Keratinocyte (primary cell): ENCODE measurements at places on chromosomes 5 and 9. TPM values are rescaled to one million over a fixed set of nuclear protein-coding genes. Genes with fewer than 3 reads are reported as not detected.

- DNase-seq = no peak
Measured at GRCh38 chr5:119397518-119398380, 41.9 kb downstream of the TNFAIP8 start.

GRCh38 chr9:137354153-137354844 is 52.2 kb upstream of the NRARP start:
- DNase-seq = no peak

- DNase-seq = no peak
Measured at GRCh38 chr5:140588311-140589070, 23.9 kb downstream of the SLC35A4 start.

Gene WHRN
- 1.2 to 2.2 TPM (median 1.5 TPM) in 3 replicates for polyA plus RNA-seq

DNA sequence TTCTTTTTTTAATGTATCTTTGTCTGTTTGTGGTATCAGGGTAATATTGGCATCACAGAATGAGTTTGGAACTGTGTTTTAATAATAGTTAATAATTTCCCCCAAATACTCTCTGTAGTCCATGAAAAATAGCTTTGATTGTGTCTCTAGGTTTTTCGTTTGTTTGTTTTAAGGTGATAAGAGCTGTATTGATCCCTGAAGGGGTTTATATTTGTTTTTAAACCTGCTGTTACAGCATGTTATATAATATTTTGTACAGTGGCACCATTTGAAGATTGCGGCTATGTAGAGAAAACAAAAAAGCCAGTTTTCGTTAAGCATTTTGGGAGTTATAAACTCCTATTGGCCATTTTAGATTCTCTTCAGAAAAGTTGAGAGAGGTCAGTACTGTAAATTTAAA is 15.7 kb downstream of the PAM start:
- no peak for DNase-seq

Gene SPINK4
- 0.85 TPM in 1 of 3 replicates, not detected in the others for polyA plus RNA-seq

Gene SGCD
- polyA plus RNA-seq = not detected in 3 replicates

DNA sequence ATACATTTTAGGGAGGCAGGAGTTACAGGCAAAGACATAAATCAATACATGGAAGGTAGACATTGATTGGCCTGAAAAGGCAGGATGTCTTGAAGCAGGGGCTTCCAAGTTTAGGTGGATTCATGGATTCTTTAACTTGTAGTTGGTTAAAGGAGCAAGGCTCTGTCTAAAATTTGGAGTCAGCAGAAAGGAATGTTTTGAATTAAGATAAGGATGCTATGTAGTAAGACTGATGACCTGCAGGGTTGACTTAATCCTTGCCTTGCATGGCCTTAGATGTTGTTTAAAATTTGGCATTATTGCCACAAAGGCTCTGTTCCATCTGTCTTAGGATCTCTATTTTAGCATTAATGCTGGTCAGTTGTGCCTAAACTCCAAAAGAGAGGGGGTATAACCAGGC is 171.3 kb downstream of the C5orf15 start:
- DNase-seq = no peak

GRCh38 chr5:2587189-2588031 is 164.1 kb downstream of the IRX2 start:
- no peak for DNase-seq

Gene IRGM
- polyA plus RNA-seq = 0.07 TPM in 1 of 3 replicates, not detected in the others

Gene KCNV2
- not detected in 3 replicates for polyA plus RNA-seq

- DNase-seq = no peak
Measured at GRCh38 chr5:131260895-131261294, 3.0 kb upstream of the CDC42SE2 start.

- DNase-seq = no peak
Measured at GRCh38 chr9:76703270-76703669, 61.0 kb upstream of the PCA3 start.

Gene ASTN2
- polyA plus RNA-seq = 0.31 to 0.48 TPM (median 0.42 TPM) in 3 replicates

DNA sequence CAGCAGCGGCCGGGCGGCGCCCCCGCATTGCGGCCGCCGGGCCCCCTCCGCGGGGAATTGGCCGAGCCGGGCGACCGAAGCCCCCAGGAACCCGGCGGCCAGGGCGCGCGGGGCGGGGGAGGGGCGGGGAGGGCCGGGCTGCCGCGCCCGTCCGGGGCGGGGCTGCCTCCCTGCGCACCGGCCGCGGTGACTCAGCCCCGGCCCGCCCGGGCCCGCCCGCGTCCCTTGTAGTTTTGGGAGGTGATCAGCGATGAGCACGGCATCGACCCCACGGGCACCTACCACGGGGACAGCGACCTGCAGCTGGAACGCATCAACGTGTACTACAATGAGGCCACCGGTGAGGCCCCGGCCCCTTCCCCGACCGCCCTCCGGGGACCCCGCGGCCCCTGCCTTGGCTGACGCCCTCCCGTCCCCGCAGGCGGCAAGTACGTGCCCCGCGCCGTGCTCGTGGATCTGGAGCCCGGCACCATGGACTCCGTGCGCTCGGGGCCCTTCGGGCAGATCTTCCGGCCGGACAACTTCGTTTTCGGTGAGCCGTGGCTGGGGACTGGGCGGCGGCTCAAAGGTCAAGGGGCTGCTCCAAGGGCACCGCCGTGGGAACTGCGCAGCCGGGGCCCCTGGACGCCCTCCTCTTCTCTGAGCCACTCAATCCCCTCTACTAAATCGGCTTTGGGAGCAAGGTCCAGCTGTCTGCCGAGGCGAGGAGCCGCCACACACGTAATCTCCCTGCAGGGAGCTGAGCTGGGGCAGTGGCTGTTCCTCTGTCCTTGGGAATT is 592 bp downstream of the TUBB4B start:
- no peak for DNase-seq

- DNase-seq = no peak
Measured at GRCh38 chr9:126618190-126618584, 4.5 kb downstream of the LMX1B start.

Gene FAT2
- 35.0 to 58.0 TPM (median 51.5 TPM) in 3 replicates for polyA plus RNA-seq

DNA sequence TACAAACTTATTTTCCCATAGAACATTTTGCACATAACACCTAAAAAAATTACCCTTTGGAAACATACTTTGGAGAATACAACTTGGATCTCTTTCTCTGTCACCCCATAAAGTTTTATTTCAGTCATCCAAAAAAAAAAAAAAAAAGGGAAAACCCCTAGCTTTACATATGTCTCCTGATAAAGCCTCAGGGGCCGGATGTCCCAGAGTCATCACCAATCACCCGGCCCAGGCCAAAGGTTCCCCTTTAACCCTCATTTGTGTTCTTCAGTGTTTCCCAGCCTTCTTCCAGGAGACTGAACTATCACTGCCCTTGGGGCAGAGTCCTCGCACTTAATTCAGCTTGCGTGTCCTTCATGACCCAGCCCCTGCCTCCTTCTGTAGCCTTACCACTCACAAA is 28.8 kb downstream of the ANXA6 start:
- no peak for DNase-seq

DNA sequence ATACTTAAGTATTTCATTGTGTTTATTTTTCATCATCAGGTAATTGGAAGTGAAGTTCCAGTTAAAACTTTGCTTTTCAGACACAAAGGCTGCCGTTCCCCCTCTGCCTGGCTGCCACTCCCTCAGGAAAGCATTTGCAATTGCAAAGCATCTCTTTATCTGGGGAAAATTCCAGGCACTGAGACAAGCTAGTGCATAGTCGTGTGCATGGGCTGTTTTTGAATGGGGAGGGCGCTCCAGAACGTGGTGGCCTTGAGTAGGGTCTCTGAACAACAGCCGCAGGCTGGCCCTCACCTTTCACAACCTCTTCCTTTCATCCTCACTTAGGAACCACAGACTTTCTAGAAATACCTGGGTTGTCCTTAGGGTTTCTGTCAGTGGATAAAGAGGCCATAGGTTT is 285.1 kb upstream of the ADAMTS16 start:
- no peak for DNase-seq

- DNase-seq = no peak
Measured at GRCh38 chr5:67240846-67241245, 44.2 kb upstream of the CD180 start.

DNA sequence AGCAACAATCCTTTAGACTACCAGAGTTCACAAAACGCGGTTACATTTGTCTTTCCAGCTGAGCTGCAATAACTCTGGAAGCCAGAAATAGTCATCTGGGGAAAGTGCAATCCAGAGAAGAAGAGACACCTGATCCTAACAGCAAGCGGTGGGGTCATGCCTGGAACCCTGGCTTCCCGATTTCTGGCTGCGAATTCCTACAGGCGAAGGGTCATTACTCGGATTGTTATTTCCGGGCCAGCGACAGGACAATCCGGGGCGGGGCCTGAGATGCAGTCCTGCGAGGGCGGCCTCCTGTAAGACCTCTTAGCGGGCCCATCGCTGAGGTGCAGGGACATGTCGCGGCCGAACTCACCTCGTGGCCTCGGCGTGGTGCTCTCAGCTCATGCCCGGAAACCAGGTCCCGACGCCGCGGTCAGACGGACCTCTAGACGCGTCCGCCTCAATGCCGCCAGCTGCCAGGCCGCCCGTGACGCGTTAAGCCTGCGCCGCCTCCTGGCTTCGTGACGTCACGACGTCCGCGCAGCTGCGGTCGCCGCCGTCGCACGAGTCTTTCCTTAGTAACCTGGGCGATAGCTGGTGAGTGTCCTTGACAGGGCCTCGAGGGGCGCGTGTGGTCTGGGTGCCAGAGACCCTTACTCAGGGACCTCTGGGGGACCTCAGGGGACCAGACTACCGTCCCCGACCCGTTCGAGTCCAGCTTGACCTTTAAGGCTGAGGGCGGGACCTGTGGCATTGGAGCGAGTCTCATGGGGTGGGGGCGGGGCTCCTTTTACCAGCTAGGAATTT is at the start of the genes MRRF and RBM18:
TSS of gene MRRF (plus strand) at position 523 of the 789 bp plus-strand sequence. CDS start 6,010 bp downstream, outside the sequence.
TSS of gene RBM18 (minus strand) at position 481 of the 789 bp plus-strand sequence. CDS start 3,348 bp downstream, outside the sequence.
- DNase-seq = peak; percentile 35

DNA sequence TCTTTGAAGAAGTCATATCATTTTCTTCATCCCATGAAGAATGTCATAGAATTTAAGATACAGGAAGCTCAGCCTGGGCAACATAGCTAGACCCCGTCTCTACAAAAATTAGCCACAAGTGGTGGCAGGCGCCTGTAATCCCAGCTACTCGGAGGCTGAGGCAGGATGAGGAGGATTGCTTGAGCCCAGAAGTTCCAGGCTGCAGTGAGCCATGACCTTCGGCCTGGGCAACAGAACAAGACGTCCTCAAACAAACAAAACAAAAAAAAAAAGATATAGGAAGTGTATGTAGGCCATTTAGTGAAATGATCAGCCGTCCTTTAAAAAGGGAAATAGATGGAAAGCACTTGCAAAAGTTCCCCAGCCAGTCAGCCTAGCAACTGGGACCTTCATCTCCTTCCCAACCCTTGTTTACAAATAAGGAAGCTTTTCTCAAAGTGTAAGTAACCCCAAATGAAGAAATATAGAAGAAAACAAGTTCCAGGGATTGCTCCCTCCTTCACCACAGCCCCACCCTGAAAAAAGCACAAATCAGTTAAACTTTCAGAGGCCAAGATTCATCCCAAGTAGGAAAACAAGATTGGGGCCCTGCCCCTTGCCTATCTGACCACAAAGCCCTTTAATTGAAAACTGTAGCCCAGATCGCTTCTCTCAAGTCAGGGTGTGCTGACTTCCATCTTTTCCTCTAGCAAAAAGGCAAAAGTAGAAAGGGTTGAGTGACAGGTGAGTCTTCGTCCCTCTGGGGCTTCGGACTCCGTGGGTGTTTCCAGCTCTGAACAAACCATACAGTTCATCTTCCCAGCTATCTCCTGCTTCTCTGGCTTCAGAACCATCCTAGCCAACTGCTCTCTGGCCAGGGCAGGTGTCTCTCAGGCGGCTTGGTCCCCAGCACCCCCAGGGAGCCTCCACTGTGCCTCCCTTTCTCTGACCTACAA is 1.2 kb downstream of the SLC31A2 start:
- no peak for DNase-seq

DNA sequence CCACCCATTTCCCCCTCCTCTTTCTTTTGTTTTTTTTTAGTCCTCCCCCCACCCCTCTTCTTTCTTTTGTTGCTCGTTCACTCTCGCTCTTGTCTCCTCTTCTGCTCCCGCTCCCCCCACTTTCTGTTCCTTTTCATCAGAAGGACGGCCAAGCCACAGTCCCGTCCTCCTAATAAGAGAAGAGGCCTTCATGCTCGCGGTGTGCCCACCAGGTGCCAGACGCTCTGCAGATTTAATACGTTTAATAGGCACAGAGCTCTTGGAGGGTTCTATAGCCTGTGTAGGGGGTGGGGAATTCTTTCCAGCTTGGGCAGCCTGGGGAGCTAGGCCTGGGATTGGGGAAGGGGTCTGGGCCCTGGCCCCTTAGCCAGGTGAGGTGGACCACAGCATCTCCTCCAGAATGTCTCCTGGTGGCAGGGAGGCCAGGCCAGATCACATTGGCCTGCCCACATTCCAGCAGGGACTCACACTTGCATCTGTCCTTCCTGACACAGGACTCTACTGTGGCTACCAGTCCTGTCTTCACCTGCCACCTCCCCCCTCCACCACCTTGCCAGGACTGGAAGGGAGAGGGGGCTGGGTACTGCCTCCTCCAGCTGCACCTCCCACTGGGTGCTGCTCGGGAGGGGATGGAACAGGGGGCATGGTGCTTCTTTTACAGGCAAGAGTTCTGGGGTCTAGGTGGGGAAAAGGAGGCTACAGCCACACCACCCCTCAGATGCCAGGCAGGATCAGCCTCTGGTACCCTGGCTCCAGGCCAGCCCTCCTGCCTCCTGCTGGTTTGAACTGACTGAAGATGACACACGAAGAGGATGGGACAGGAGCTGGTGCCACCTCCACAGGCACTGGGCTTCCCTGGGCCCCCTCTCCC is 6.1 kb upstream of the BARX1 start:
- DNase-seq = no peak

- no peak for DNase-seq
Measured at GRCh38 chr9:94804316-94804715, 77.8 kb downstream of the AOPEP start.

- DNase-seq = no peak
Measured at GRCh38 chr9:108180541-108180940, 675.2 kb downstream of the ACTL7B start.

DNA sequence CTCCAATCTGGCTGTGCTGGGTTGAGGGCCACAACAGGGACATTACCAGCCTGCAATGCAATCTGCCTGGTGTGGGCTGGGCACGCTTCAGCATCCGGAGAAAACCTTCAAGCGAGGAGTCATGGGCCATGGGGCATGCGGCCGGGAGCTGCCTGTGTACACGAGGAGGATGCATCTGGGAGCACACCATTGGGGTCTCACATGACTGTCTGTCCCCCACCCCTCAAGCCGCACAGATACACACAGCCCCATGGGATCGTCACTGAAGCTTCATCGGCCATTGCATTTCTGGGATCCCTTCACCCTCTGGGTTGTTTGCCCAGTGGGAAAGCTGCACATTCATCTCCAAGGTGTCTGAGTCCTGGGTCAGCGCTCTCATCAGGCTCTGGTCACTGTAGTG is 9.9 kb downstream of the LCN1 start:
- no peak for DNase-seq

Gene ANKDD1B
- 0.27 to 1.4 TPM (median 1.1 TPM) in 3 replicates for polyA plus RNA-seq

Gene ENTREP1
- 0.49 to 0.52 TPM (median 0.52 TPM) in 3 replicates for polyA plus RNA-seq

DNA sequence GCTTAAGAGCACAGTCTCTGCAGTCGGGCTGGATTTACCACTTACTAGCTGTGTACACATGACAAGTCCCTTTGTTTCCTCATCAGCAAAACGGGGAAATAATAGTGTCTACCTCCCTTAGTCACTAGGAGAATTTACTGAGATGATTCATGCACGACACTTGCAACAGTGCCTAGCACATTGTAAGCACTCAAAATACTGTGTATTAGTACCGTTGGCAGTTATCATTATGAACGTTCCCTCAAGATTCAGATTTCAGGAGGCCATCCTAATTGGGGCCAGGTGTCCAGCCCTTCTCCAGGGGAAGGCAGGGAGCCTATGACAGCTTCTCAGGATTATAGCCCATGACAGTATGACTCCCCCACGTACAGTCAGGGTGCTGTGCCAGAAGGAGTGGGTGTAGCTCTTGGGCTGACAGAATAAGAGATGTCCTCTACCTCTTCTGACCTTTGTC is 164.3 kb downstream of the DOCK2 start:
- DNase-seq = no peak
